ENCODE measurements at places on chromosomes 2 and 18. TPM values are rescaled to one million over a fixed set of nuclear protein-coding genes. Genes with fewer than 3 reads are reported as not detected.

NDC80 gene
- 56.0 TPM for total RNA-seq

NOP58 gene
- 161 TPM for total RNA-seq

LPIN2 gene
- total RNA-seq, result 15.9 TPM

CCDC68 gene
- total RNA-seq, result 16.0 TPM

ADD2 gene
- 0.14 TPM for total RNA-seq

CNPPD1 gene
- 42.9 TPM for total RNA-seq

NXPH2 gene
- 1.3 TPM for total RNA-seq

STEAP3 gene
- total RNA-seq, result 28.3 TPM

SAG gene
- total RNA-seq, result not detected

COLEC12 gene
- not detected for total RNA-seq

GRCh38 chr2:160433466-160434140 is 60.0 kb downstream of the RBMS1 start:
- DNase-seq, result no peak

DNA sequence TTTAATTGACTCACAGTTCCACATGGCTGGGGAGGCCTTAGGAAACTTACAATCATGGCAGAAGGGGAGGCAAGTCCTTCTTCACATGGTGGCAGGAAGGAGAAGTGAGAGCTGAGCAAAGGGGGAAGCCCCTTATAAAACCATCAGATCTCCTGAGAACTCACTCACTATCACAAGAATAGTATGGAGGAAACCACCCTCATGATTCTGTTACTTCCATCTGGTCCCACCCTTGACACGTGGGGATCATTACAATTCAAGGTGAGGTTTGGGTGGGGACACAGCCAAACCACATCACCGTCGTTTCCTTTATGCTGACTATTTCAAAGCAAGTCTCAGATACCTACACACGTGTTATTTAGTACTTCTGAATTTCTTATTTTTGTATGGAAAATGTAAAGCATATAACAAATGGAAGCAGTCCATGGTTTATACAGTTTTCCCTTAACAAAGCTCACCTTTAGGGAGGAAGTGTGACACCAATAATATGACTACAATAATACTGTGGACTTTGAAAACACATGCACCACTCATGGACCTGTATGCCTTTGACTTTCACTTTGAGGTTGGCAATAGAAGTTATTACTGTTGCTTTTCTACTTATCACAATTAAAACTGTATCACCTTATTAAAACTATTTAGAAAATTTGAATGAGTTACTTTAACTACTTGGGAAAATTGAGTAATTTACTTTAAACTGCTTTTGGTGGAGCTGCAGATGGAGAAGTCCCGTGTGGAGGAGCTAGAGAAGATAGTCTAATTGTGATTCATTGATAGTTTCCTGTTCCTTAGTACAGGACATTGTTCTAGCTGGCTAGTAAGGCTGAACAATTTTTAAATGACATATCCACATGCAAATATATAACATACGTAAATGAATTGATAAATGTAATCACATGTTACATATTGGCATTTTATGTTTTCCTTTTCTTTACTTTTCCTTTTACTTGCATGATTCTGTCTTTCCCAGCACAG is 37.3 kb downstream of the MTCL1 start:
- no peak for DNase-seq

DNA sequence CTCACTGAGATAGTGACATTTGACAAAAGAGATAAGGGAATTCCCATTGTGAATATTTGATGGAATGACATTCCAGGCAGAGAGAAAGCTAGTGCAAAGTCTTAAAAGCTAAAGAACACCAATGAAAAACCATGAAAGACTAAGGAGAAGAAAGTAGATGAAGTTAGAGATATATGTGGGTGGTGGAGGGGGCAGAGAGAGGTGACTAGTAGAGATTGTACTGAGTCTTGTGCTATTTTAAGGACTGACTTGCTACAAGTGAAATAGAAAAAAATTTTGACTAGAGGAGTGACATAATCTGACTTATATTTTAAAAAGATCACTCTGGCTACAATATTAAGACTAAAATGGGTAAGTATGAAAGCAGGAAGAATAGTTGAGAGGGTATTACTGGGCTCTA is 35.3 kb upstream of the GULP1 start:
- DNase-seq, result no peak

- DNase-seq, result no peak
These were observed 188.4 kb downstream of the TFCP2L1 start for GRCh38 chr2:121096611-121097010.

DNA sequence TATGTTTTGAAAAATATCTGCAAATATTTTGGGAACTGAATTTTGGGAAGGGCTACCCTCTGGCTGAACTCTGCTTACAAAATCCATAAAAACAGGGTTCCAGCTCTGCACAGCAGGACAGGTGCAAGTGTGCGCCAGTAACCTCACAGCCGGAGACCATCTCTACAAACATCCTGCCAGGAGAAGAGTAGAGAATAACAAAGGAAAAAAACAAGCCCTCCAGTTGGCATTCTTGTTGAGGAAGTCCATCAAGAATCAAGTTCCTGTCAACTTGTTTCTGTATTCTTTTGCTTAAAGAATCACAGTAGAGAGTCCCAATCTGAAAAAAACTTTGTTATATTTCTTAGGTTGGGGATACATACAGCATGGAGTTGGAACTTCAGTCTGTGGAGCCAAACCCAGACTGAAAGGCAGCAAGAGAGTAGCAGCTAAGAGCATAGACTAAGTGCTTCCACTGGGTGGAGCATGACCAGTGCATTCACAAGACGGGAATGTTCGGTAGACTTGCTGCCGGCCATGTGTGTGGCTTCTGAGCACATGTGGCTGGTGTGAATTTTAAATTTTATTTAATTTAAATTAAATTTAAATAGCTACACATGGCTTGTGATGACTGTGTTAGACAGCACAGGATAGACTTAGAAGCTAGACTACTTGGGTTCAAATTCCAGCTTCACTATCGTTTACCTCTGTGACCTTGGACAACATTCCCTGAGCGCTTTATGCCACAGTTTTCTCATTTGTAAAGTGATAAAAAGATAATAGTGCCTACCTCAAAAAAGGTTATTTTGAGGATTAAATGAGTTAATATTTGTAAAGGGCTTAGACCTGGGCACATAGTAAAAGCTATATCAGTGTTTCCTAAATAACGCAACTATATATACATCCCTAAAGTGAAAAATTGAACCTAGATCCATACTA is 41.9 kb downstream of the SPTBN1 start:
- DNase-seq, result peak; percentile 25

- DNase-seq, result no peak
These were observed 238.5 kb downstream of the DYSF start for GRCh38 chr2:71691747-71692441.

GRCh38 chr2:10501980-10502802 is 54.1 kb upstream of the ODC1 start:
- no peak for DNase-seq

GRCh38 chr2:116776556-116776955 is 1037.9 kb upstream of the DDX18 start:
- no peak for DNase-seq

GRCh38 chr18:25233528-25234321 is 118.2 kb downstream of the ZNF521 start:
- DNase-seq, result no peak

- no peak for DNase-seq
These were observed 191.7 kb downstream of the FAM210A start for GRCh38 chr18:13534631-13535030.

DNA sequence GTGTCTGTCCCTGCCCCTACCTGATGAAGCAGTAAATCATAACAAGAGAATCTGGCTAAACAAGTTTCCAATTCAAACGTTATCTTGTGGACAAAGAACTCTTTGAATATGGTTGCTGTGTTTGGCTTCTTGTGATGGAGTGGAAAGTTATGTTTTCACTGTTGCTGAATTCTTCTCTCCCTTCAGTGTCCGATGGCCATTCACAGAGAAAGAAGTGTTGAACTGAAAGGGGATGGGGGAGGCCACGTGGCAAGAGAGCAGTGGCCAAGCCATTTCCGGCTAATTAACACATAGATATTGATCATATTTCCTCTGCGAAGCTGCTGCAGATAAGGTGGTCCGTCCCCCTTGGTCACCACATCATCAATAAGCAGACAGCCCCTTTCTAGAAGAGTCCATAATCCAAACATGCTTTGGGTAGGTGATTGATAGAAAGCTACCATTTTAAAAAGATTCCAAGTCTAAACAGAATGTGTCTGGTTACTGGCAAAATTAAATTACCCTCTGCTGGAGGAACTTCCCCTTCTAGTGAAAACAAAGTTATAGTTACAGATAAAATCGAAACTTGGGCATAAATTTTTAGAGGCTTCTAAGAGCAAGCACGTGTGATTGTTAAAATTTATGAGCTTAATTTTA is 36.9 kb upstream of the FZD7 start:
- DNase-seq, result peak; percentile 52

- DNase-seq, result no peak
These were observed 32.3 kb downstream of the CCNT2 start for GRCh38 chr2:134950886-134951285.

GRCh38 chr2:188952901-188953300 is 21.3 kb upstream of the COL3A1 start:
- no peak for DNase-seq

- DNase-seq, result no peak
These were observed 131.1 kb downstream of the CCDC102B start for GRCh38 chr18:68928762-68929675.

- no peak for DNase-seq
These were observed 11.2 kb downstream of the SCG2 start for GRCh38 chr2:223590964-223591363.

GRCh38 chr2:14621906-14622549 is 10.5 kb upstream of the LRATD1 start:
- no peak for DNase-seq

- DNase-seq, result no peak
These were observed 1267.7 kb upstream of the TMEFF2 start for GRCh38 chr2:193462411-193462810.

GRCh38 chr2:102717308-102718018 is 44.4 kb upstream of the TMEM182 start:
- no peak for DNase-seq

DNA sequence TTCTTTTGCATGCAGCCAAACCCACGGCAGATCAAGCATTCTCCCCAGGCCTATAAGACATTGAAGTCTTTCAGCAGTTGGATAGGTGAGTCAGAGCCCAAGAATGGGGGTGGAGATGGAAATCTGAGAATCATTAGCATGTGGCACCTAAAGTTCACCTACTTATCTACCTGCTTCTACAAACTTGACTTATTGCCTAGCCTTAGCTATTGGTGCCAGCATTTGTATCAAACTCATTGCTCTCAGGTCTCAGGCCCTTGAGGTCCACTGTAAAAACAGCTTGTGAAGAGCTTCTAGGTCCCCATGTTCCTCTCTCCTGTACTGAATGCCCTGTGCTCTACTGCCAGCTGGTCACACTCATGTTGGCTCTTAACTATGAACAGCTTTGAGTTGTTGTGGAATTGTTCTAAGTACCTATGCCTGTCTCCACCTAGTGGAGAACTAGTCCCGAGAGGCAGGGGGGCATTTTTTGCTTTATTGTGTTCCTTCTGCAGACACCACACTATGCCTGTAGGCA is 278.4 kb upstream of the SPRED2 start:
- DNase-seq, result peak; percentile 52

DNA sequence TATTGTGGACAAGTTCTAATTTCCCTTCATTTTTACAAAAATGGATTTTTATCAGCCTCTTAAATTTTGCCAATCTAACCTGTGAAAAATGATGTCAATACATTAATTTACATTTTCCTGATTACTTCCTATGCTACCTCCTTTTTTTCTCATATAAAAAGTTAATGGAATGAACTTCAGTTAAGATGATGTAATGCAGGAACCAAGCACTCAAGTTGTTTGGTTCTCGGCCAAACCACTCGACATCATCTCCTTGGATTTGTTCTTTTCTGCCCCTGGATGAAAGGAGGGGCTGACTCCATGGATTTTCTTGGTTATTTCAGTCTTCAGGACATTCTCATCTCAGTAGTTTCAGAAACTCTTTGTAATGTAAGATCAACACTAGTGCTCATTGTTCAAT is 253.1 kb upstream of the NXPH2 start:
- no peak for DNase-seq

DNA sequence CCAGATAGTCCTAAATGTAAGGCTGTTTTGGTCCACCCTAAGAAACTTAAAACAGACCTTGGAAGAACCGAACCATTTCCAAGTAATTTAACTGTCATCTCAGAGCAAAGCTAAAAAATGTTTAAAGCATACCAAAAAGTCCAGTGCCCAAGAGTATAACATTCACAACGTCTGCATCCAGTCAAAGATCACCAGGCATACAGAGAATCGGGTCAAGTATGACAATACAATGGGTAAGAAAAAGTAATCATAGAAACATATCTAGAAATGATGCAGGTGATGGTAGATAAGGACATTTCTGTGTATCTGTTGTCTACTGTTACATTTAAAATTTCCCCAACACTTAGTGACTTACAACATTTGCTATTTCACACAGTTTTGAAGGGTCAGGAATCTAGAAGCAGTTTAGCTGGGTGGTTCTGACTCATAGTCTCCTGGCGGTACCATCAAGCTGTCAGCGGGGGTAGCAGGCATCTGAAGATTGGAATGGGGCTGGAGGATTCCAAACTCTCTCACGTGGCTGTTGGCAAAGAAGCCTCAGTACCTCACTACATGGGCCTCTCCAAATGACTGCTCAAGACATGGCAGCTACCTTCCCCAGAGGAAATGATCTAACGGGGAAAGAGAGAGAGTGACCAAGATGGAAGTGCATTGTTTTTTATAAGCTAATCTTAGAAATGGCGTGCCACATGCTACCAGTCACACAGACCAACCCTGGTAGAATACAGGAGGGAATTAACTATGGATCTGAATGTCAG is 36.6 kb upstream of the DYNC2LI1 start:
- no peak for DNase-seq

DNA sequence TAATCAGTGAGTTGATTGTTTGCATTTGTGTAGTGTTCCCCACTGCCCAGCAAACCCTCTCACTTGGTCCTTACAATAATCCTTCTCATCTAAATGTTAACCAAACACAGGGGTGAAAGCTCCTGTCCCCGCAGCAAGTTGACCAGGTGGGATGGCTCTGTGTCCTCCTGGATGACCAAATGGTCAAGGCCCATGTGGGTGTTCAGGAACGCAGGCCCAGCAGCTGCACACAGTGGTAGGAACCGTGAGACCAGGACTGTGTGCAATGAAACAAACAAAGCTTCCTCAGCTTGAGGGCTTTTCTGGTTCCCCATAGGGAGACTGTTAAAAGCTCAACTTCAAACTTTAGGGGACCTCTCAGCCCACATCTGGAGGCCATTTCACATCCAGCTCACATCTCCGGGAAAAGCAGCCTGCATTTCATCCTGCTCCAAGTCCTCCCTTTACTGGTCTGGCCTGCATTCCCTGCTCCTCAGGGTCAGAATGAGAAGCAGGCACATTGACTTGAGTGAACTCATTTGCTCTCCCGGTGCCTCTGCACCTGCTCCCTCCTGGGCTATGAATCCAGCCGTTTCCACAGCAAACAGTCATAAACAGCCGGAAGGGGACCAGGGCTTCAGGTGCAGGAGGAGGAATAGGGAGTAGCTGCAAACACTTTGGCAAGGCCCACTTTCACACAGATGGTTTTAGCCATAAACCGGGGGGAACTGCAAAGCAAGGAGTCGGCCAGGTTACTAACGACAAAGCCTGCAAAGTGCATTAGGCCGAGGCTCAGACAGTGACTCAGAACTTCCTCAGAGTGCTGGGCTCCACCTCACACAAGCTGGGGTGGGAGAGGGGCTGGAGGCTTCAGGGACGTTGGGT is 144.7 kb downstream of the CAPN13 start:
- DNase-seq, result no peak

Data from Calu3 (cell line).